Cardiac muscle cell (in vitro differentiated cells and primary cell): ENCODE measurements at places on chromosomes 16 and 17. TPM values are rescaled to one million over a fixed set of nuclear protein-coding genes. Genes with fewer than 3 reads are reported as not detected.

- no peak overlapping the region for H3K4me3 ChIP-seq
- no peak overlapping the region for H3K27ac ChIP-seq
- H3K27me3 ChIP-seq = no peaks in the 10 kb centered on the region
Observed at GRCh38 chr17:40608061-40608581, 39.5 kb downstream of the SMARCE1 start.

DNA sequence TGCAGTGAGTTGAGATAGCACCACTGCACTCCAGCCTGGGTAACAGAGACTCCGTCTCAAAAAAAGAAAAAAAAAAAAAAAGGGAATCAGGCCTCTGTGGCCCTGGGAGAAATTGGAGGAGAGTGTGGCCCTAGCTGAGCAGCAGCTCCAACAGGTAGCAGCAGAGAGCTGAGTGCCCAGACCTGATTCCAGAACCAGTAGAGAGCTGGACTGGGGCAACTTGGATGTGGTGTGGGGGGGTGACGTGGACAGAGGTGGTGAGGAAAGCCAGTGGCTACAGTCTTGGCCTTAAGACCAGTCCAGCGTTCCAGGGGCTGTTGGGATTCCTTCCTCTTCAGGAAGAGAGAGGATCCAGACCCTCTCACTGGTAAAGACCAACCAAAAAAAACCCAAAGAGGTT is 1.7 kb downstream of the HSPB9 start:
- H3K27ac ChIP-seq = no peak overlapping the region
- no peaks in the 10 kb centered on the region for H3K27me3 ChIP-seq
- H3K4me3 ChIP-seq = no peak overlapping the region

GRCh38 chr17:44502598-44503146 is 534 bp downstream of the GPATCH8 start:
- peak overlapping the region; percentile 80 for H3K4me3 ChIP-seq
- H3K36me3 ChIP-seq = no peaks in the 10 kb centered on the region
- peak overlapping the region; percentile 98 for H3K27ac ChIP-seq

DNA sequence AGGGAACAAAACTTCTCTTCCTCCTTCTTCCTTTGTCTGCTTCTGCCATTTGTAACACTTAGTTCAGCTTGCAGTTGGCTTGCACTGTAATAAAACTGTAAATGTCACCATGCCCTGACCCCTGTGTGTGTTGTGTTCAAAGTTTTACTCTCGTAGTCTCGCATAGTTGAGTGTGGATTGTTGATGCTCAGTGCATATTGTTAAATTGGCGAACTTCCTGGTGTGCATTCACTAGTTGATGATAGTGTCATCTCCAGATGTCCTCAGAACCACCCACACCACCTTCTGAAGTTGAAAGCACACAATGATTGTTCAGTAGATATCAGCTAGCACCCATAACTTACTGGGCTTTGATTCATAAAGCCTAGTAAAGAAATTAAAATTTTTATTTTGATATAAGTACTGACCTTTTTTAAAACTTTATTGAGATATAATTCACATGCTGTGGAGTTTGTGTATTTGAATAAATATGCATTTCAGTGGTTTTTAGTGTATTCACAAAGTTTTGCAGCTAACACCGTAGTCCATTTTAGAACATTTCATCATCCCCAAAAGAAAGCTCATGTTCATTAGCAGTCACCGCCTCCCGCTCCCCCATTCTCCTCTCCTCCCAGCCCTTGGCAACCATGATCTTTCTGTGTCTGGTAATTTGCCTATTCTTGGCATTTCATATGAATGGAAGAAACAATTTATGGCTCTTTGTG is 25.0 kb downstream of the USP10 start:
- H3K27me3 ChIP-seq = no peaks in the 10 kb centered on the region
- H3K36me3 ChIP-seq = no peaks in the 10 kb centered on the region
- no peak for DNase-seq
- H3K4me3 ChIP-seq = no peak overlapping the region
- H3K4me1 ChIP-seq = peaks cover 29% of the 10 kb centered on the region

DNA sequence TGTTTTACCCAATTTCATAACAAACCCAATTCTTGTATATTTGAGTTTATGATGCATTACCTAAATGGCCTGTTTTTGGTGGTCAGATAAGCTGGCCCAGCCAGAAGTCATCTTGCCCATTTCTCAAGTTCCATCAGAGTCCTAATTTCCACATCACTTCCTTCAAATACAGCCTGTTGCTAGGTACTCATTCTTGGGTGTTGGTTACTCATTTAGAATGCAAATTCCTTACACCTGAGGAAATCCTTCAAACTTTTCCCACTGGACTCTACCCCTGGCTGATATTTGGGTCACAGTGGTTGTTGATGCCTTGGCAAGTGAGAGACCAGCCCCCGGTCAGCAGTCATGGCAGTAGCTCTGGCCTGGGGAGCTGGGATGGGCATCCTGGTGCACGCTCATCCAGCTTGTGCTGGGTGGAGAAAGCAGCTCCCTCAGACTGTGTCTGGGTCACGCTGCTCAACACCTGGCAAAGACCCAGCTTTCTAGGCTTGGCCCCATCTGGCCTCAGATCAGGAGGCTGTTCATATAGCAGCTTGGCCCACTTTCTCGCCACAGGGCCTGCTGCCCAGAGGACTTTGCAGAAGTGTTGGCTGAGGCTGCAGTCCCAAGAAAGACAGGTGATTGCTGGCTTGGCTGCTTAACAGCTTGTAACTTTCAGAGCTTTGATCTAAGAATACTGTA is 25.8 kb downstream of the WSB1 start:
- H3K27me3 ChIP-seq = no peaks in the 10 kb centered on the region
- DNase-seq = peak; percentile 26
- H3K4me3 ChIP-seq = no peak overlapping the region
- peaks cover 12% of the 10 kb centered on the region for H3K4me1 ChIP-seq
- peaks cover 25% of the 10 kb centered on the region for H3K36me3 ChIP-seq

DNA sequence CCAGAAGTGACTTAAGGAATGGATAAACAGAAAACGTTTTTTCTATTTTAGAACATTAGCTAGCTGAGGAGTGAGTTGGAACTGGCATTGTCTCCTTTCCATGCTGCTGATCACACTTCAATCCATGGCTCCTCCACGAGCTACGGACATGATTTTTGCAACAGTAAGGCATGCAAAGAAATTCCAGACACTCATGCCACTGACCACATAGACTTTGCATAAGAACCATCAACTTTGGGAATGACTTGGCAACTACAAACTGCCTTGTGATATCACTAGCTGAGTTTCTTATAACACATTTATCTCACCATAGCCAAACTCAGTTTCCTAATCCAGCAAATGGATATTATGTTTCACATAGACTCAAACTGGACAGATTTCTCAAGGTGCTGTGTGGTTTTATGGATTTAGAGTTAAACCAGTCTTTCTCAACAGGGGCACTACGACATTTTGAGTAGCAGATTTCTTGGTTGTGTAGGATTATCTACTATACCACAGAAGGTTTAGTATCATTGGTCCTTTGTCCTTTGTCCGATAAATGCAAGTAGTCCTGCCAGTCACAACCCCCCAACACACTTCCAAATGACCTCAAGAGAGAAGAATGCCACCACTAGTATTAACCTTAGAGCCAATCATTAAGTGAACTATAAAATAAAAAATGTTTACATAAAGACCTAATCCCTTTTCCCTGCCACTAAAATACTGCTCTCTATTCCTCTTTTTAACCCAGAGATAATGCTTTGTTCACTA is 48.3 kb upstream of the C17orf78 start:
- peaks cover 17% of the 10 kb centered on the region for H3K36me3 ChIP-seq
- H3K4me1 ChIP-seq = no peaks in the 10 kb centered on the region
- H3K4me3 ChIP-seq = no peak overlapping the region
- no peaks in the 10 kb centered on the region for H3K27me3 ChIP-seq
- H3K27ac ChIP-seq = peak overlapping the region; percentile 6

DNA sequence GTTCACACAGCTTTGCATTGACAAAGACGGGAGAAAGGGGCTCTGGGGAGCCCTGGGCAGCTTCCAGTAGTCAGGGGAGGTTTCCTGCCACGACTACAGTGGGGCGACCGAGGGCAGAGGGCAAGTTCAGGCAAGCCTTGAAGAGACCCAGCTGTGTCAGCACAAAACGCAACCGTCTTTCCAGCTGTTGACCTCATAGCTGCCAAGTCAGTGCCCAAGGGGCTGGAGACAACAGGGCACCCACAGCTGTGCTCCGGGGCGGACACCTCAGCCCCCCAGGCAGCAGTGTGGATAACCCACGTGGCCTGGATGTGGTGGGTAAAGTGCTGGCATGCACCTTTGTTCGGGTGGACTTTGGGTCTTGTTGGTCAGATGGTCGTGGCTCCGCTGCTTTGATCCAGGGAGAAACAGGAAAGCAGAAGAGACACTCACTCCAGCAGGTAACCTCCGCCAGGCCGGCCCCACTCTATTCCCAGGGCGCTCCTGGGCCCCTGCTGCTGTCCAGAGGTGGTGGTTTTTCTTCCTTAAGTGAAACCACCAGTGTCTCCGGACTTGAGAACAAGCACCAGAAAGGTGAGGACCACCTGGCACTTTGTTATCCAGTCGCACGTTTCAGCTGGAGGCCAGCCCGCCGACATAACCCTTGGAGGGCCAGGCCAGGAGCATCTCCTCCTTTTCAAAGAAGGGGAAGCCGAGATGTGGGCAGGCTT is 17.6 kb upstream of the CBX2 start:
- peaks cover 3% of the 10 kb centered on the region for H3K27me3 ChIP-seq
- DNase-seq = no peak
- H3K4me3 ChIP-seq = no peak overlapping the region
- H3K36me3 ChIP-seq = no peaks in the 10 kb centered on the region

DNA sequence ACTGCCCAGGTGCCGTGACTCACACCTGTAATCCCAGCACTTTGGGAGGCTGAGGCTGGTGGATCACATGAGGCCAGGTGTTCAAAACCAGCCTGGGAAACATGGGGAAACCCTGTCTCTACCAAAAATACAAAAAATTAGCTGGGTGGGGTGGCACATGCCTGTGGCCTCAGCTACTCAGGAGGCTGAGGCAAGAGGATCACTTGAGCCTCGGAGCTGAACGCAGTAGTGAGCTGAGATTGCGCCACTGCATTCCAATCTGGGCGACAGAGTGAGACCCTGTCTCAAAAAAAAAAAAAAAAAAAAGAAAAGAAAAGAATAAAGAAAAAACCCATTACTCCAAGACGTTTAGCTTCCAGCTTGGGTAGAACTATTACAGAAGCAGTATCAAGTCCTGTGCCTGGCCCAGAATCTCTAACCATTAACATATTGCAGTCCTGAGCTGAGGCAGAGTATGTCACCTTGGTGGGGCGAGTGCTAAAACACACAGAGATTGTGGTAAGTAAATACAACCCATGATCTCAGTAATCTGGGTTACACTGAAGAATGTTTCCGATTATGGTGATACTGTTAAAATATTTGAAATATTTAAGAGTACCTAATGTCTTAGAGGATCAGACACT is 23.2 kb upstream of the CFAP20 start:
- no peak overlapping the region for H3K27ac ChIP-seq
- no peak overlapping the region for H3K4me3 ChIP-seq
- no peaks in the 10 kb centered on the region for H3K36me3 ChIP-seq
- no peaks in the 10 kb centered on the region for H3K4me1 ChIP-seq

DNA sequence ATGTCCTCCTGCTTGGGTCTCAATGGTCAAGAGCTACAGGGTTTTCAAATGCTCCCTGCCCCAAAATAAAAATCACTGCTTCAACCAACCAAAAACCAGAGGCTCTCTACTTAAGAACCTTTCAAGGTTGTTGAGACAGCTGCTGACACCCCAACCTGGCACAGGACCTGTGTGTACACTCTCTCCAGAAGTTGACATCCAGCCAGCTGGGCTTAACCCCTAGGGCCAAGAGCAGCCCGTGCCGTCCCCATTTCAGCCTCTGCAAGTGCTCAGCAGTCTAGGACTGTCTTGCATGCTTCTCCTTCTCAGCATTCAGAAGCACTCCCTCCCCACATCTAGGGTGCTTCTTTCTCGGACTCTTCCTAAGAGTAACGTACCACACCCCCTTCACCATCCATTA is 59.0 kb upstream of the TRAP1 start:
- H3K4me3 ChIP-seq = no peak overlapping the region
- no peaks in the 10 kb centered on the region for H3K4me1 ChIP-seq
- H3K27ac ChIP-seq = no peak overlapping the region
- H3K36me3 ChIP-seq = peaks cover 53% of the 10 kb centered on the region
- DNase-seq = no peak
- H3K27me3 ChIP-seq = no peaks in the 10 kb centered on the region

DNA sequence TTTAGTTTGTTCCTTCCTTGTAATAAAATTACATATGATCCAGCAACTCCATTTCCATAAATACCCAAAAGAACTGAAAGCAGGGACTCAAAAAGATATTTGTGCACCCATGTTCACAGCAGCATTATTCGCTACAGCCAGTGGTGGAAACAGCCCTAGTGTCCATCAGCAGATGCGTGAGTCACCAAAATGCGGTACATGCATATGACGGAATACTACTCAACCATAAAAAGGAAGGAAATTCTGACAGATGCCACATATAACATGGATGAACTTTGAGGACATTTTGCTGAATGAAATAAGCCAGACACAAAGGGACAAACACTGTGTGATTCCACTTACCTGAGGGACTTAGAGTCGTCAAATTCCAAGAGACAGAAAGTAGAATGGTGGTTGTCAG is 9.1 kb upstream of the SLC47A2 start:
- no peak for DNase-seq
- no peaks in the 10 kb centered on the region for H3K27me3 ChIP-seq
- no peak overlapping the region for H3K27ac ChIP-seq
- no peaks in the 10 kb centered on the region for H3K36me3 ChIP-seq
- no peak overlapping the region for H3K4me3 ChIP-seq

DNA sequence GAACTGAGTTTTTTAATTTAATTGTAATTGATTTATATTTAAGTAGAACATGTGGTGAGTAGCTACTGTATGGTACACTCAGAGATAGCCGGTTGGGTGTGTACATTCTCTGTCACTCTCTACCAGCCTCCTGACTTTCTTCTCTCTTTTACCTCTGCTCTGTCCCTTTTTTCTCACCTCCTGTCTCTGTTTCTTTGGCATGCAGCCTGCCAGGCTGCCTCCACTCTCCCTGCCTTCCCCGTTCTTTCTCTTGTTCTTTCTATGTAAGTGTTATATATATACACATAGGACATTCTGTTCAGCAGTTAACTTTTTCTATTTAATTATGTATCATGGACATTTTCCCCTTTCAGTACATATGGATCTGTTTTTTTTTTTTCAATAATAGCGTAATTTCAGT is 50.8 kb downstream of the MRTFB start:
- no peak overlapping the region for H3K27ac ChIP-seq
- H3K4me3 ChIP-seq = no peak overlapping the region
- no peaks in the 10 kb centered on the region for H3K36me3 ChIP-seq
- DNase-seq = no peak

The ZG16B gene
- total RNA-seq = not detected in 2 replicates

The CCL5 gene
- not detected in 2 replicates for total RNA-seq

The C16orf89 gene
- total RNA-seq = 0.49 TPM in 1 of 2 replicates, not detected in the other
